Stimulated activated CD4-positive, alpha-beta T cell treated with anti-CD3 and anti-CD28 coated beads, Interleukin-4, amount 100 ng/mL, for 24 hours (primary cell): ENCODE measurements at places on chromosomes 13 and 19.
A peak's percentile ranks its signal among the peaks of the same experiment; 100 is the strongest.

- DNase-seq = no peak
Observed at GRCh38 chr19:13078897-13079541, 23.6 kb downstream of the LYL1 start.

- no peak for DNase-seq
Observed at GRCh38 chr13:31875134-31875533, 135.8 kb downstream of the RXFP2 start.

- no peak for DNase-seq
Observed at GRCh38 chr19:42066075-42066754, 3.8 kb downstream of the GRIK5 start.

GRCh38 chr13:43805071-43805468 lies 18.3 kb upstream of the ENOX1 start:
- peak; percentile 38 for DNase-seq

DNA sequence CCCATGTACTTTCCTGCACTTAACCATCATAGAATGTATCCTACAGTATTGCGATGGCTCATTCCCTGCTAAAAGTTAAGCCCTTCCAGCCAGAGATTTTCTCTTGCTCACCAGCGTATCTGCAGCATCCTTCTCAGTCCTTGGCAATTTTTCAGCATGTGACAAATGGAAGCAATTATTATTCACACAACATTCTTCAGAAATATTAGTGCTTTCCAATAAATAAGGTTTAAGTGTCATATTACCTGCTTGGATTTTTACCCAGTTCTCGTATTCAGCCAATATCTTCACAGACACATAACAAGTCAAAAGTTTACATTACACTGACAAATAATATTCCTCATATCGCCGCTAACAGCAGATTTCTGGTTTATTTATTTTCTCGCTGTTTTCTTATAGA lies 82.3 kb downstream of the POU4F1 start:
- no peak for DNase-seq

- DNase-seq = no peak
Observed at GRCh38 chr13:87680298-87680697, 9.1 kb downstream of the SLITRK5 start.

DNA sequence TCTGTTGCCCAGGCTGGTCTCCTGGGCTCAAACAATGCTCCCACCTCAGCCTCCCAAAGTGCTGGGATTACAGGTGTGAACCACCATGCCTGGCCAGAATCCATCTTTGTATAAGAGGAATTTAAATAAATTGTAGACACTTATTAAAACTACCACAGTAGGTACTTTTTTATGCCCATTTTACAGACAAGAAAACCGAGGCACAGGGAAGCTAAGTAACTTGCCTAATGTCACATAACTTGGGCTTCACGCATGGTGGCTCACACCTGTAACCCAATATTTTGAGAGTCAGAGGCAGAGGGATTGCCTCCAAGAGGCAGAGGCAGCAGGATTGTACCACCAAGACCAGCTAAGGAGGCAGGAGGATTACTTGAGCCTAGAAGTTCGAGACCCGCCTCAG lies 22.7 kb upstream of the CALM3 start:
- no peak for DNase-seq

- DNase-seq = no peak
Observed at GRCh38 chr13:47548294-47548840, 452.7 kb downstream of the SUCLA2 start.

DNA sequence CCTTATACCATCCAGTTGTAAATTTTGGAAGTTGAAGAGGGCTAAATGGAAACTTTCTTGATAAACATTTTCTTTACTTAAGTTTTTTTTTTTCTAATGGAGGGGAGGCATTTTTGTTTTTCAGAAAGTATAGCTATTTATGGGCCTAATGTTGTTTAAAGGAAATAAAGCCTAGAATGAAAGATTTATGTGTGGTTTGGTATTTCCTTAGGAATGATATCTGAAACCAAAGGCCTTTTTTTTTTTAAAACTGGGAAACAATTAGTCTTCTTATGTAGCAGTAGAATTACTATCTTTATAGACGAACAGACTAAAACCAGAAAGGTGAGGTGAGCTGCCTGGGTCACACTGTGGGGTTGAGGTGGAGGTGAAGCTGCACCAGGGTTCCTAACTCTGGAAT lies 80.1 kb downstream of the ESD start:
- no peak for DNase-seq

- DNase-seq = no peak
Observed at GRCh38 chr13:27354379-27354778, 70.0 kb upstream of the GTF3A start.

GRCh38 chr19:52498571-52498970 lies 28.9 kb upstream of the ZNF808 start:
- no peak for DNase-seq

GRCh38 chr19:42330241-42330711 lies 4.8 kb downstream of the MEGF8 start:
- no peak for DNase-seq

DNA sequence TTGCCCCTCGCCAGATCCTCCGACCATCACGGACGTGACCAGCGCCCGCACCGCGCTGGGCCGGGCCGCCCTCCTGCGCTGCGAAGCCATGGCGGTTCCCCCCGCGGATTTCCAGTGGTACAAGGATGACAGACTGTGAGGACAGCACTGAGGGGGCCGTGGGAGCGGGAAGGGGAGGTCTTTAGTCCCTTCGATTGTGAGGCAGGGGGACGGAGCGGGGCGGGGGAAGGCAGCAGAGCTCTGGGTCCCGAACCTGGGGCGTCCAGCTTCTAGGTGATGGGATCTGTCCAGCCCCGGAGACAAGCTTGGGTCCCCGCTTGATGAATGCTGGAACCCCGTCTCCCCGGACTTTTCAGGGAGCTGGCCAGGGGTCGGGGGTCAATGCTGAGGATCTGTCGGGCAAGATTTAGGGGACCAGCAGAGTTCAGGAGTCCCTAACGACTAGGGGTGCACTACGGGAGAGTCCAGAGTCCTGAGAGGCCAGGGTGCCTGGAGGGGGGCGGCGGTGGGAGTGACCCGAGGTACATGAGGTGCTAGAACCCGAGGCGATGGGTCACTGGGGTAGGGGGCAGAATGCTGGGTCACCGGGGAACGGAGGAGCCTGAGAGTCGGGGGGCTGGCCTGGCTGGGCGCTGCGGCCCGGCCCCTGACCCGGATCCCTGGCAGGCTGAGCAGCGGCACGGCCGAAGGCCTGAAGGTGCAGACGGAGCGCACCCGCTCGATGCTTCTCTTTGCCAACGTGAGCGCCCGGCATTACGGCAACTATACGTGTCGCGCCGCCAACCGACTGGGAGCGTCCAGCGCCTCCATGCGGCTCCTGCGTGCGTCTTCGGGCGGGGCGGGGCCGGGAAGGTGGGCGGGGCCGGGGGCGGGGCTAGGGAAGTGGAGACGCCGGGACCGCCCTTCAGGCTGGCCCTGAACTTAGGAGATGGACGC lies 14.6 kb downstream of the VSIG10L start:
- DNase-seq = peak; percentile 49
